ENCODE measurements at places on chromosomes 12 and 14.

GRCh38 chr14:75980856-75981255 is 939 bp downstream of the TGFB3 start:
- DNase-seq, result no peak

- DNase-seq, result peak; percentile 71
Observed at GRCh38 chr12:63276537-63277365, 125.8 kb upstream of the AVPR1A start.

GRCh38 chr12:106247674-106248311 is at the start of gene CKAP4:
TSS of gene CKAP4 (minus strand) at chr12:106248020. CDS start at chr12:106247851, 169 bp downstream.
- peak; percentile 55 for DNase-seq

DNA sequence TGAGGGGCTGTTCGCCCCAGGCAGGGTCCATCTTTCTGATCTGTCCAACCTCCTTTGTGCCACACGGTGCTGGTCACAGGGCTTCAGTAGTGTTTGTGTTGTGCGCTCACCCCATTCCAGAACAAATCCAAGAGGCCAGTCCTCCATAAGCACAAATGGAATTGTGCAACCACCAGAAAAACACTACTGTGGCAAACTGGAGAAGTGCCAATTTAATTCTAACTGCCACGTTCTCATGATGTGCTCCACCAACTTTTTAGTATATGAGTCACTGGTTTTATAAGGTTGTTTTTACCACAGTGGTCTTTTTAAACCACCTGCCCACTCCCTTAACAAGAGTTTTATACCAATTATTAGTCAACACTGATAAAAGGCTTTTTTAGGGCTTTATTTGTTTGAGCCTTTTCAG is 380.2 kb downstream of the NAV3 start:
- DNase-seq, result peak; percentile 36

DNA sequence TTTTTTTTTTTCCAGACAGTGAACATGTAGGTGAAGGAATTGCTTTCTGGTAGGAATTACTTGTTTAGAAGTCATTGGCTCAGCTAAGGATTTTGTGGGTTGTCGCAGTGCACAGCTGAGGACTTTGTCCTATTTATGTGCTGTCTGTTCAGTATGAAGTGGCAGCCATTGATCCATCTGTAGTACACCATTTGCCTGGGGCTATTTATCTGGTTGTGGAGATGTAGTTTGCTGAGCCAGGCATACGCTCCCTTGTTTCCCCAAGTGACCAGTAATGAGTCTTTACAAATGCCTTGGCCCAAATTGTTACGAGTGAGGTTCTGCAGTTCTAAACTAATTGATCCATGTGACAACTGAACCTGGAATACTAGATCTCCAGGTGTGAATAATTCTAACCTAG is 140.1 kb downstream of the NRXN3 start:
- DNase-seq, result no peak

- no peak for DNase-seq
Observed at GRCh38 chr14:100832311-100832960, 6.5 kb downstream of the MEG3 start.

All from NCI-H1105 treated with DMSO at 0.1 percent for 48 hours (cell line).